ENCODE measurements at places on chromosomes 7 and 10.

DNA sequence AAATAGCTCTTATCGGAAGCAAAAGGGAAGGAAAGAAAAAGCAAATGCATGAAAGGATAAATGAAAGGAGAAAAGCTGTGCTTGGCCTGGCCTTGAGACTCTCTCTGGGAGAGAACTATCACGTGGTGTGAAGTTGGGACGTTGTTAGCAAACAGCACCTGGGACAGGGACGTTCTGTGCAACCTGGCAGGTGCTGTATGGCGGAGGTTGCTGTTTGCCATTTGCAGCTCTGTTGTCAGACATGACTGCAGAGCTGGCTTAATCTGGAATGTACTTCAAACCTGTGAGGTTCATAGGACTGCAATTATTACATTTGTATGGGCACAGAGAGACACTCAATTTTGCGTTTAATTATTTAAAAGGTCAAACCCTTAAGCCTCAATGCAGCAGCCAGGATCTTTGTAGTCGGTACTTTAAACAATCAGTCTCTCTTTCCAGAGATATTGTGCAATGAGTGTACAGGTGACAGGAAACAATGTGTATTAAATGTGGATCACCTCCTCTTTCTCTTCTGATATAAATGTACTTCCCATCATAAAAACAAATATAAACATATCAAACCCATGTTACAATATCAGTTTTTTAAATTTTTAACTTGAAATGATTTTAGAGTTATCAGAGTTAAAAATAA lies 800.5 kb upstream of the KCND2 start:
- no peak for DNase-seq

DNA sequence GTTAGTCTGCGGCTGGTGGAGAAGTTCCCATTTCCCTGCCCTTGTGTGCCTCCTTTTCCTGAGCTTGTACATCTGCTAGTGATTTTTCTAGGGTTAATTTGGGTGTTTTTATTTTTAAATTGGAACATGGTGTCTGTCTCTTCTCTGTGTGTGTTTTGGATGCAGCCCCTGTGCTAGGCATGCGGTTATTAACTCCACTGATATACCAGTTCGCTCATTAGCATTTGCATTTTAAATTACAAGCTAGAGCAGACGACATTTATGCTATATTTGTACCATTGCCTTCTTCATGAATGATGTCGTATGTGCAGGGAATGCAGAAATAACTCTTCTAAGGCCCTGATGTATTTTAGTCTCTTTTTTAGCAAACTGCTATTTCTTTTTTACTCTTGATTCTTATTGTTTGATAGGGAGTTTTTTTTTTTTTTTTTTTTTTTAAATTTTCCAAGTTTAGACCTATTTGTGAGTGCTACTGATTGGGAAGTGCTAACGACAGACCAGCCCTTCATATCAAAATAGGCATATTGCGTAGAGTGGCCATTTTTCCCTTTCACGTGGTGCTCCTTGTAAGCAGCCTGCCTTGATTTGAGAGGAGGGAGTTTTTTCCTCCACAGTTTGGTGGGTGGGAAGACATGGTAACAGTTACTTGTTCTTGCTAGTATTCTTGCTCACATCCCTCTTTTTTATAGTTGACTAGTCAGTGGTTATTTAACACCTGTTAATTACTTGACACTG lies 89.6 kb downstream of the LRRC4 start:
- DNase-seq = no peak

GRCh38 chr7:115271332-115272235 lies 349.7 kb downstream of the MDFIC start:
- DNase-seq = no peak

GRCh38 chr10:59299933-59300332 lies 62.4 kb downstream of the FAM13C start:
- no peak for DNase-seq

GRCh38 chr7:24703296-24703695 lies 54.0 kb downstream of the GSDME start:
- no peak for DNase-seq

Data from frontal cortex (tissue), 4 donors.